ENCODE measurements at places on chromosomes 12 and 14.

- DNase-seq = no peak
Measured at GRCh38 chr12:19759227-19759626, 319.9 kb downstream of the AEBP2 start.

- no peak for DNase-seq
Measured at GRCh38 chr14:66404051-66404545, 82.1 kb upstream of the CCDC196 start.

DNA sequence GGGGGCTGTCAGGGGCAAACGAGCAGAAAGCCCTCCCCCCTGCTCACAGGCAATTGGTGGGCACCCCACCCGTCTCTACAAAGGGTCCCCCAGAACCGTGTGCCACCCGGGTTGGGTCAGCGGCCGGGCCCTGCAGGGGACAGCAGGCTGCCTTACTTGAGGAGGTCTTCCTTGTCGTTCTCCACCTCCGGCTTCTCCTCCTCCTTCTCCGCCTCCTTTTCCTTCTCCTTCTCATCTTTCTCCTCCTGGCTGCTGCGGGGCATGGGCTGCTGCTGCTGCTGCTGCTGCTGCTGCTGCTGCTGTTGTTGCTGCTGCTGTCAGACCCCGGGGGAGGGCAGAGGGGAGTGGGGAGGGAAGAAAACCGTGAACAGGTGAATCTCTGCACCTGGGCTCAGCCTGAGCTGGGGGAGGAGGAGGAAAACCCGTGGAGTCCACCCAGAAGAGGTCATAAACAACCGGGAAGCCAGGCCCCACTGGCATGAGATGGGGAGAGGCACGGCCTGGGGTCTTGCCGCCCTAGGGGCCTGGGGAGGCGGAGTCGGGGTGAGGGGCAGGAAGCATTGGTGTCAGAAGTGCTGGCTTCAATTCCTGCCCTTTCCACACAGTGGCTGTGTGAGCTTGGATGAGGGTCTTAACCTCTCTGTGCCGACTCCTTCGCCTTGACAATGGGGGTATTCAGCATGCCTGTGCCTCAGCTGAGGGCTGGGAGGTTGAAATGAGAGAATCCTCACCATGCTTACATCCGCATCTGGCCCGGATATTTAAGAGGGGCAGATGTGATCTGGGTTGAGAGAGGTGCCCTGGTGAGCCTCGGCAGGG is 107.6 kb downstream of the RFLNA start:
- no peak for DNase-seq

- DNase-seq = no peak
Measured at GRCh38 chr14:24443053-24443665, 583 bp upstream of the SDR39U1 start.

GRCh38 chr12:9870286-9870866 is 1.2 kb upstream of the CLEC2B start:
- no peak for DNase-seq

DNA sequence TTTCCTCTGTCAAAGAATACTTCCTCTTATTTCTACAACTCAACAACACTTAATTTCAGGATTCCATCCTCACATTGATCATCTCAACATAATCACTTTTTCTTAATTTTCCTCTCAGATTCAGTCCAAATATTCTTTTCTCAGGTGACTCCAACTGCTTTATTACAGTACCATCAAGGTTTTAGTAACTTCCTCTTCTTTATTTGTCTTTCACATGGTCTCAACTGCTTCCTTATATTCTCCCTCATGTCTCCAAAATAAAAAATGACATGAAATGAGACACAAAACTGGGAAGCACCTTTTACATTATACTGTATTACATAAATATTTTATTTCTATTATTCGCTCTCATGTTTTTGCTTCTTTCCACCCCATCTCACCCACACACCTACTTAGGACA is 55.5 kb downstream of the PPP2R5E start:
- no peak for DNase-seq

- DNase-seq = no peak
Measured at GRCh38 chr12:102439426-102440405, 40.6 kb downstream of the IGF1 start.

DNA sequence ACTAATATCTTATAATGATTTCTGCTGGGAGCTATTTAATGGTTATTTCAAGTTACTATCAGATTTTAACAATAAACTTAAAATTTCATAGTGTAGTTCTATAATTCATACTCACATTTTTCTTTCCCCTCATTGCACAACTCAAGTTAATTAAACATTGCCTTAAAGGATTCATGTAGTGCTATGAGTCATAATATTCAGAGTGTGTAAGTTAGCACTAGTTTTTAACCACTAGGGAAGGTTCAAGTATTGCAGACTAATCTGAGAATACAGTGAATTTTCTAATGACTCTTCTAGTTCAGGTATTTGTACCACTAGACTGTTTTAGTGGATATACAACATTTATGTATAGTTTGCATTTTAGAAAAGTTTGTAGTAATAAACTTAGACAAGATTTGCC is 49.9 kb downstream of the FOXA1 start:
- peak; percentile 14 for DNase-seq

DNA sequence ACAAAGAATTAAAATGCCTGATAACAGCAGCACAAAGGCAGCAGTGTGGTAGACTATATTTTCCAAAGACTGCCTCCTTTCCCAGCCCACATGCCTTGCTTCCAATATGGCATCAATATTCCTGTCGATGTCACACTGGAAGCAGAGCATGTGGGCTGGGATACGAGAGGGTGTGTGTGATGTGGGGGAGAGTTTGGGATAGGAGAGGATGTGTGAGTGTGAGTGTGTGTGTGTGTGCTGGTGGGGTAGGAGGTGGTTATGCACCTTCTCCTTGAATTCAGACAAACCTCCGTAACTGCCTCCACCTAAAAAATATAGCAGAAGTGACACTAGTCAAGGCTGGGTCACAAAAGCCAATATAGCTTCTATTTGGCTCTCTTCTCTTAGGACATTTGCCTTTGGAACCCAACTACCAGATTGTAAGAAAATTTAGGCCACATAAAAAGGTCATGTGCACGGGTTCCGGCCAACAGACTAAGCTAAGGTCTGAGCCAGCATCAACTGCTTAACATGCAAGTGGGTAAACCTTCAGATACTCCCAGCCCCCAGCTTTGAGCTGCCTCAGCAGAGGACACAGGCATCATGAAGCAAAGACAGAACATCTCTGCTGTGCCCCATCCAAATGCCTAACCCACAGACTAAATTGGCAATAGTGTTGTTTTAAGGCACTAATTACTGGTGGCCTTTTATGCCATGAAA is 29.5 kb downstream of the SPPL3 start:
- no peak for DNase-seq

All from HT-29 (cell line).